Fibroblast of skin of right biceps (primary cell): ENCODE measurements at places on chromosomes 2 and 18.

GRCh38 chr2:60652832-60653340, 99.4 kb upstream of the BCL11A start:
- DNase-seq = no peak

- DNase-seq = peak; percentile 3
Observed at GRCh38 chr18:31248783-31249521, 69.0 kb upstream of the DSG1 start.

DNA sequence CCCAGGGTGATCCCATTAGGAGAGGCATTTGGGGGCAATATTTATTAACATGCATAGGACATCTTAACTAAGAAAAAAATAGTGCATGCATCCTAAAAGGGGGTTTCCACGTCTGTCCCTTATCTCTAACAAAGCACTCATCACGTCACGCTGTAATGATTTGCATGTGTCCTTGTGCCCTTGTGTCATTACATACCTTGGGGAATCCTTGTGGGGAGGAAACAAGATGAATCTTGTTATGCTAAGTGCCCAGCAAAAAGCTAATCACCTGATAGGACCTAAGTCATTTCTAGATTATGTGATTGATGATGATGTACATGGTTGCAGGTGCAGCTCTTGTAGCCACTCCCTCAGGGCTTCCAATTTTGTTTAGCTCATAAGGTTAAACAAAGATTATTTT, 250.9 kb downstream of the FBXO15 start:
- no peak for DNase-seq

DNA sequence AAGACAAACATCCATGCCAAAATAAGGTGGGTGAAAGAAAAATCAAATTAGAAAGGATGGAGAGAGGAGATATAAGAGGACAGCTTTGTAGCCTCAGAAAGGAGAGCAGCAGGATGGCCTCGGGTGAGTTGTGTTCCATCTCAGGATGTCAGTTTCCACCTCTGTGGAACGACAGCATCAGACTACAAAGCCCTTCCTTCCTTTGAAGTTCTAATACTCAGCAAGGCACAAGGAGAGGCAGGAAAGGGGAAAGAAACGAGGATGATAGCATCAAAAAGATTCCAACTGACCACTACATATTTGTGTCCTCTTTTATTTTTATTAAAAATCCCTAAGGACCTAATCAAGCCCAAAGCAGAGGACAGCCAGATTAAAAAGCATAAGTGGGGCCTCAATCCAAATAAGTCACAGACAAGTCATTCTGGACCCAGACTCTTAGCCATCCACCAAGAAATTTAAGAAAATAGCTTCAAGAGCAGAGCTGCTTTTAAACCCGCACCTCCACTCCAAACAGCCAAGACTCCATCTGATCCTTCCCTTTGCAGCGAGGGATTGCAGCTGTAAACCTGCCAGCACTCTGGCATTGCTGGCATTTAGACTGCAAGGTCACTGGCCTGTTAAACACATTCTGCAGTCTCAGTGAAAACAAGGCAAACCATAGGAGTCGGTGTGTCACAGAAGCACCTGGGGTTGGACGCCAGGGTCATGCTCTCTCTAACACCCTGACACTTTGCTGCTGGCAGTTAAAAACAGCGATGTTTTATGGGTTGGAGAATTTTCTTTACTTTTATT, 314.5 kb upstream of the CHAC2 start:
- no peak for DNase-seq

- peak; percentile 96 for DNase-seq
Observed at GRCh38 chr2:179454443-179455171, 190.0 kb upstream of the SESTD1 start.

DNA sequence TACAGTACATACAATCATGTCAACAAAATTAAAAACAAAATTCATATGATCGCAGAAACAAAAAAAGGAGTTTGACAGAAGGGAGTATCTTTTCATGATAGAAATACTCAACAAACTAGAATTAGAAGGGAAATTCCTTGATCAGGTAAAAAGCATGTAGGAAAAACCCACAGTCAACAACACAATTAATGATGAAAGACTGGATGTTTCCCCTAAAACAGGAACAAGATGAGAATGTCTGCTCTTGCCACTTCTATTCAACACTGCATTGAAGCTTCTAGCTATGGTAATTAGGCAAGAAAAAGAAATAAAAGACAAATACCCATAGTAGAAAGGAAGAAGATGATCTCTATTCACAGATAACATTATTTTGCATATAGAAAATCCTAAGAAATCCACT, 87.1 kb downstream of the SRBD1 start:
- no peak for DNase-seq

- peak; percentile 99 for DNase-seq
Observed at GRCh38 chr2:41966431-41966893, 81.4 kb upstream of the PKDCC start.

- DNase-seq = no peak
Observed at GRCh38 chr18:48418539-48419276, 9.5 kb upstream of the ZBTB7C start.

GRCh38 chr2:4551691-4552474, 848.5 kb downstream of the DCDC2C start:
- DNase-seq = no peak
